NCI-H82 (cell line): ENCODE measurements at places on chromosomes 6 and 20.

GRCh38 chr6:33412140-33413009 lies 1.6 kb downstream of the PHF1 start:
- no peak for DNase-seq

DNA sequence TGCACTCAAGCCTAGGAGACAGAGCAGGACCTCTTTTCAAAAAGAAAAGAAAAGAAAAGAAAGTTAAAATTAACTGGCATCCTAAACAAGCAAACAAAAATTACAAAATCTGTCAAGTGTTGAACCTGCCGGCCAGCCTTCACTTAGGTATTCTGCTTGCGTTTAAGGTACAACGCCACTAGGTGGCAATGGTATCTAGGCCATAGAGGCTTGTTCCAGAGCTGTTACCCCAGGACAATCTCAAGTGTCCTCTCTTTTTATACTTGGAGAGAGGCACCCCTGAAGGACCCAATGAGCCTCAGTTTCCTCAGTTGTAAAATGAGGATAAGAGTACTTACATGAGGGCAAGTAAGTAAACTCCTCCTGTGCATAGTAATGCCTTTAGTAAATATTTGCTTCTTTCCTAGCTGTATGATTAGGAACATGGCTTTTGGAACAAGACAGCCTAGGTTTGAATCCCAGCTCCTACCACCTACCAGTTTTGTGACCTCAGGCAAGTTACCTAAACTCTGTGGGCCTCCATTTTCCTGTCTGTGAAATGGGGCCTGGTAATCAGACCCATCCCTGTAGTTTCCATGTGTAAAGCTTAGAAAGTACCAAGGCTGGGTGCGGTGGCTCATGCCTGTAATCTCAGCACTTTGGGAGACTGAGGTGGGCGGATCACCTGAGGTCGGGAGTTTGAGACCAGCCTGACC lies 5.8 kb upstream of the PACSIN1 start:
- DNase-seq, result peak; percentile 84

GRCh38 chr6:152271776-152272464 lies 365.2 kb downstream of the SYNE1 start:
- DNase-seq, result peak; percentile 58

- DNase-seq, result no peak
These were observed 37.1 kb upstream of the TFAP2A start for GRCh38 chr6:10451828-10452509.

DNA sequence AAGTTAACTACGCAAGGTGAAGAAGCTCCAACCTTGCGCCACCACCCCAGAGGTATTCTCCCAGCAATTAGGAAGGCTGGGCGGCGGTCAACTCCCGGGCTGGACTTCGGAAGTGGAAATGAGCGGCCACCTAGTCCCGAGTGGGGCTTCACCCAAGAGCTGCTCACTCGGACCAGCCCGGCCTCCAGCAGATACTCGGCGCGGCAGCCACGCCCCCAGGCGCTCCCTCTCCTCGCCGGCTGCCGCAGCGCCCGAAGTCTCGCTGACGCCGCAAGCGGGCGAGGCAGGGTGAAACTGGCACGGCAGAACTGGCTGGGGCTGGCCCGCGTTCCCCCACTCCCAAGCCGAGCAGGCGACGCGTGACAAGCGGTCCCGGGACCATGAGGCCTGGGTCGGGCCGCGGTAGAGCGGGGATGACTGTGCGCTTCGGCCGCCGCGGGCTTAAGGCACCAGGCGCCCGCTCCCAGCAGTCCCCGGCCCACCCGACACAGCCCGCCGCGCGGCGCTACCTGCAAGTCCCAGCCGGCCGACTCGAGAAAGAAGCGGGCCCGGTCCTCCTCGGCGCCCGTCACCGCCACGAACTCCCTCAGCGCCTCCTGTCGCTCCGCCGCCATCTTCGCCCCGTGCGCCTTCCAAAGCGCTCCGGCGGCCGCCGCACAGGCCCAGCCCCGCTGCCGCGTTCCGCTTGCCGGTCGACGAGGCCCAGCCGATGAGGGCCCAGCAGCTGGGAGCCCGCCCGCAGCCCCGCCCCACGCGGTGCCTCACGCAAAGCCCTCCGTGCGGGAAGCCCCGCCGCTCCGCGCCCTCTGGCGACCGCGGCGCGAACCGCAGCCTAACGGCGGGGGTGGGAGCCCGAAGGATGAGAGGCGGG lies at the start of gene NSFL1C:
TSS of gene NSFL1C (minus strand) at position 639 of the 871 bp plus-strand sequence. CDS start at position 614, 25 bp downstream.
- peak; percentile 95 for DNase-seq

GRCh38 chr6:5946181-5946580 lies 60.5 kb downstream of the NRN1 start:
- no peak for DNase-seq

DNA sequence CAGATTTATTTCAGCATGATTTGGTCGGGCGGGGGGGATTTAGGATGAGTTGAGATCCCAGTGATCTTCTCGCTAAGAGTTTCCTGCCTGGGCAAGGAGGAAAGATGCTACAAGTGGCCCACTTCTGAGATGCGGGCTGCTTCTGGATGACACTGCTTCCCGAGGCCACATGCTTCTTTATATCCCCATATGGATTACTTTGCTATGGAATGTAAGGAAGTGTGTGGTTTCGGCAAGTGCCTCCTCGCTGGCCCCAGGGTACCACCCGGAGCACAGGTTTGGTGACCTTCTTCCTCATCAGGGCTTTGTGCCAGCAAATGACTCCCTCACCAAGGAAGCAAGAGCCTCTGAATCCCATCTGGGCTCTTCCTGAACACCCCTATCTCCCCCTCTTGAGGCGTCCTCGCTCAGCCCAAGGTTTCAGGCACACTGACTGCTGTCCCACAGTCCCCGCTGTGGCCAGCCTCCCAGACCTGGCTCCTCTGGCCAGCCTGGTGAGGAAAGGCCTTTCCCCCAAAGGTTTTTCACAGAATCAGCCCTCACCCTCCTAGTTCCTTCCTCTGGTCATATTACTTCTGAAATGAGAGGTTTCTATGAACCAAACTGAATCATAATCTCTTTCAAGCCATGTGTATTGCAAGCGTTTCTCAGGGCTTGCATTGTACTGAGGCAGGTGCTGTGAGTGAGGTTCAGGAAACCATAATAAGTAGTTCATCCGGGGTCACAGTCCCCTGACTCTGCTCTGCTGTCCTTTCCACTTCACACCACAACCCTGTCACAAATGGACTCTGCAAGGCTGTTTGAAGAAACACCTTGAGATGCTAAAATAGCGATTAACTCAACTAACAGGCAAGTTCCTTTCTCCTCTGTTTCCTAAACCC lies 41.7 kb upstream of the IL17A start:
- no peak for DNase-seq

DNA sequence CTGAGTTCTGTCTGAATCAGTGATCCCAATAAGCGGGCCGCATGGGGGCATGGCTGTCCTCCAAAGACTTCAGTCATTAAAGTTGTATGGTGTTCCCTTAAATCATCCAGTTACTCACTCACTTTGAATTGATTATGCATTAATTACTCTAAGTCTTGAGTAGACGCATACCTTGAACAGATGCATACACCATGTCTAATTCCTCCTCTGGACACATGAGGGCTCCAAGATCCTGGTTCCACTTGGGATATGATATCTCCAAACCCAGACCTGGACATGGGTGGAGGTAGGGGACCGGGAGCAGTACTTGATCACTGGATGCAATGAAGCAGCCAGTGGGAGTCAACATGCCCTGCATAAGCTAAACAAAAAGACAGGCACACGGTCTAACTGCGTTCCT lies 204.5 kb downstream of the FNDC1 start:
- no peak for DNase-seq

- peak; percentile 82 for DNase-seq
These were observed 10.9 kb downstream of the ABT1 start for GRCh38 chr6:26607434-26608230.

DNA sequence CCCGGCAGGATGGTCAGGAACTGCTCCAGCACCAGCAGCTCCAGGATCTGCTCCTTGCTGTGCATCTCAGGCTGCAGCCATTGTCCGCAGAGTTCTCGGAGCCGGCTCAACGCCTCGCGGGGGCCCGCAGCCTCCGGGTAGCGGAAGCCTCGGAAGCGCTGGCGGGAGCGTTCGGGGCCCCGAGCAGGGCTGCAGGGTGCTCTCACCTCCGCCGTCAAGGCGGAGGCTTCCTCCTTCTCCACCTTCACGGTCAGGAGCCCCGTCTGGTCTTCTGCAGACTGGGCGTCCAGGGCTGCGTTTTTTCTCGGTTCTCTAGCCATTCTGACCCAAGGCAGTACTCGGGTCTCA lies 434 bp downstream of the ZKSCAN4 start:
- peak; percentile 25 for DNase-seq

- DNase-seq, result no peak
These were observed 7.1 kb upstream of the ATP9A start for GRCh38 chr20:51775241-51775640.

DNA sequence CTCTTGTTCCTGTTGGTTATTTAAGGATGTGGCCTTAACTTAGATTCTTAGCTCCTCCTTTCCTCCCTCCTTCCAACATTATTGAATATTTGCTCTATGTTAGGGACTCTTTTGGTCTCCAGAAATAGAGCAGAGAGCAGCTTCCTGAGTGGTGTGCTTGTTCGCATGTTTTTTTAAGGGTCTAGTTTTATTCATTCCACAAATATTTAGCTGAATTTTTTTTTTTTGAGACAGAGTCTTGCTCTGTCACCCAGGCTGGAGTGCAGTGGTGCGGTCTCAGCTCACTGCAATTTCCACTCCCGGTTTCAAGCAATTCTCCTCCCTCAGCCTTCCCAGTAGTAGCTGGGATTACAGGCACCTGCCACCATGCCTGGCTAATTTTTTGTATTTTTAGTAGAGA lies 169.2 kb downstream of the ZFAND3 start:
- DNase-seq, result no peak

- DNase-seq, result no peak
These were observed 16.1 kb upstream of the SRSF3 start for GRCh38 chr6:36578030-36578429.

DNA sequence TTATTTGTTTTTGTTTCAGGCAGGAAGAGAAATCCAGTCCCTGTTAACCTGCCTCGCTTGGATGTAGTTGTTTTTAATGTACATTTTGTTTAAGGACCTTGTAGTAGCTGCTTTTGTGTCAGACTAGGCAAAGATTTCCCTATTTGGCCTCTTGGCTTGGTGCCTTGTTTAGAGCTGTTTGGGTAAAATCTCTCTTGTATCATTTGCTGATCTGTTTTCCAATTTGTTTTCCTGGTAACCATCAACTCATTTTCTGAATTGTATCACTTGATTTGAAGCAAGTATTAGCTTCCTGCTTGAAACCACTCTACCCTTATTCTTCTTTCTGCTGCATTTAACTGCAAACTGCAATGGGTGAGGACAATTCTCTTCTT lies 160.7 kb downstream of the ZFAND3 start:
- DNase-seq, result no peak

DNA sequence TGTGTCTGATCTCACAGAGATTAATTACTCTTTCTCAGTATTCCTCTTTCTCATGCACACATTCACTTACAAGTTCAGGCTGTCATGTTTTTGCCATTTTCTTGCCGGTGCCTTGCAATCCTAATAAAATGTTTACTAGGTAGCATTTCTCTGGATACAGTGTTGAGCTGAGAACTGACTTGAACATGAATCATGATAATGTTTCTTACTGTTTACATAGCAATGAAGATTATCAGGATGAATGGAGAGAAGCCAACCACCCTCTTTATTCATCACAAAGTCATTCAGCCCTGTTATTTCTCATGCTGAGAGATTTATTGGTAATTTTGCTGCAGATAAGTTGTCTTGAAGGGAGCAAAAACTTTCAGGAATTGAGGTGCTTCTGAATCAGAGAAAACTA lies 185.5 kb upstream of the ECI2 start:
- no peak for DNase-seq

DNA sequence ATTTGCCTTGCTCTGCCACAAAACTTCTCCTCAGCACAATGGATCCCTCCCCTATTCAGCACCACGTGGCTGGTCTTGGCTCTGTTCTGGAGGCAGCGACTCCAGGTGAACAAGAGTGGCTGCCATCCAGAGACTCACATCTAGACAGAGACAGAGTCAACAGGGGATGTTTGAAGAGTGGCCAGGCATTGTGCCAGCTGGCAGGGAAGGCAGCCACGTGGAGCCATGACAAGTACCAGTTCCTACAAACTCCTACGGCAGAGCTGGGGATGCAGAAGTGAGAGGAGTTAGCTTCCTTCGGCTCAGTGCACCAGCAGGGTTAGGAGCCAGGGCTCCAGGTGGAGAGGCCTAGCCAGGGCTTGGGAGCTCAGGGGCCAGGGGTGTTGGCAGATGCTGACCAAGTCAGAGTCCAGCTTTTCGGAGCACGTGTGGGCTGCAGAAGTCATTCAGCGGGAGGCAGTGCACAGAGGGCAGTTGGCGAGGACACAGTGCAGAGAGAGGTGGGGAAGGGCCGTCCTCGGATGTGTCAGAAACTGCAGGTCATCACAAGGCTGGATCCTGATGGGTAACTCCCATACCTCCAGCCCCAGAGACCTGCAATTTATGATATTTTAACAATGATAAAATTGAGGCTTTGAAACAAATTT lies 171.7 kb upstream of the PDE10A start:
- no peak for DNase-seq

- no peak for DNase-seq
These were observed 72.6 kb downstream of the PHIP start for GRCh38 chr6:79005497-79005896.

- no peak for DNase-seq
These were observed 672 bp downstream of the CEP43 start for GRCh38 chr6:166999884-167000253.

DNA sequence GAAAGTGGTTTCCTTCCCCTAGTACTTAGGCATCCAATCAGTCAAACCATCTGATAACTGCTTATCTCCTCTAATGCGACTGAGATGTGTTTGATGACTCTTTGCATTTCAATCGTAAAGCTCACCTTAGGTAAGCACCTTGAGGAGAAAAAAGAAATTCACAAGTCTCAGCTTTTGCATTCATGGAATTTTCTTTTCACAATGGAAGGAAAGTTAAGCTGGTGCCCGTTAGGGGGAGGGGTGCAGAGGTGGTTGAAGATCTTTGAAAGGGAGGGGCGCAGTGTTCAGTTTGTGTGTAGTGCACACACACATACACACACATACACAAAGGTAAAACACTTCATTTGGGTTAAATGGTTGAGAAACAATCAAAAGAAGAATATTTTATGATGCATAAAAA lies 87.1 kb upstream of the SALL4 start:
- peak; percentile 20 for DNase-seq
